Pancreas (tissue), 10 donors: ENCODE measurements at places on chromosomes 16 and 17.
A peak's percentile ranks its signal among the peaks of the same experiment; 100 is the strongest.

GRCh38 chr16:87507351-87508069 is 14.7 kb upstream of the ZCCHC14 start:
- DNase-seq, result no peak

- DNase-seq, result peak; percentile 91
These were observed 11.2 kb downstream of the PPY start for GRCh38 chr17:43931062-43931571.

GRCh38 chr17:17666111-17666714 is 15.0 kb upstream of the RAI1 start:
- no peak for DNase-seq

DNA sequence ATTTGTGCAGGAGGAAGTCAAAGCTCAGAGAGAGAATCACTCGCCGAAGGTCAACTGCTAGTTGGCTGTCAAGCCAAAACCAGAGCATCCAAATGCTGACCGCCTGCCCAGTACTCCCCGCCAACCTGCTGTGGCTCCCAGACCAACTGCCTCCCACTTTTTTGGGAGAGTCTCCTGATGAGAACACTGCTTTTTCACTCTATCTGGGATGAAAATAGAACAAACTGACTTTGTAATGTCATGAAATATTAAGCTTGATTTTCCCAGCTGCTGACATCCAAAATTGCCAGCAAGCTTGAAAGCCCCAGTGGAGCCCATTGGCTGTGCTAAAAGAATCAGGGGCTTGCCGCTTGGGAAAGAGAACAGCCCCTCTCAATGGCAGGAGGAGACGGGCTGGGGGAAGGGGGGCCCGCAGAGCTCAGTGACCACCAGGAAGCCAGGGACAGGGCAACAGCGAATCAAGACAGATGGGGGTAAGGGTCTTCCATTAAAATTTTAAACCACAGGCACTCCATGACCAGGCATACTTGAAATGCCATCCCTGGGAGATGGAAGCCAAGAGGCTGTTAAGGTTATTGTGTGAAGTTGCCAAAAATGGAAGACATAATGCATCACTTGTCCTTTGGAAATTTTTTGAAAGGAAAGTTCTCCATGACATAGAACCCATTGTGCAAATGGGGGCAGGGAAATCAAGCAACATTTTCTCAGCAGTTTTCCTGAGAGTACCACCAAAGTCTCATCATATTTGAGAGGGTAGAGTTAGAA is 125.7 kb upstream of the CDH5 start:
- DNase-seq, result no peak

- DNase-seq, result no peak
These were observed 15.1 kb downstream of the ADCY7 start for GRCh38 chr16:50281391-50282009.
